ENCODE measurements at places on chromosomes 11 and 22. TPM values are rescaled to one million over a fixed set of nuclear protein-coding genes. Genes with fewer than 3 reads are reported as not detected.

The FAT3 gene
- 2.8 TPM for total RNA-seq

The TEX12 gene
- total RNA-seq = 1.1 TPM

The SCUBE2 gene
- total RNA-seq = 22.9 TPM

The PANX2 gene
- 3.0 TPM for total RNA-seq

The DERL3 gene
- total RNA-seq = not detected

The BARX2 gene
- not detected for total RNA-seq

GRCh38 chr22:42591987-42592386, 22.7 kb downstream of the POLDIP3 start:
- peaks cover 16% of the 10 kb centered on the region for H3K4me1 ChIP-seq
- DNase-seq = no peak
- no peak overlapping the region for H3K4me3 ChIP-seq
- H3K36me3 ChIP-seq = peaks cover 61% of the 10 kb centered on the region

- H3K4me1 ChIP-seq = peaks cover 17% of the 10 kb centered on the region
- no peaks in the 10 kb centered on the region for H3K36me3 ChIP-seq
- no peak overlapping the region for H3K4me3 ChIP-seq
- no peak overlapping the region for H3K27ac ChIP-seq
- no peak for DNase-seq
Measured at GRCh38 chr11:119668676-119669075, 60.3 kb downstream of the NECTIN1 start.

GRCh38 chr11:96763244-96763643, 373.4 kb downstream of the JRKL start:
- H3K27ac ChIP-seq = no peak overlapping the region
- H3K27me3 ChIP-seq = no peaks in the 10 kb centered on the region
- no peak overlapping the region for H3K4me3 ChIP-seq

DNA sequence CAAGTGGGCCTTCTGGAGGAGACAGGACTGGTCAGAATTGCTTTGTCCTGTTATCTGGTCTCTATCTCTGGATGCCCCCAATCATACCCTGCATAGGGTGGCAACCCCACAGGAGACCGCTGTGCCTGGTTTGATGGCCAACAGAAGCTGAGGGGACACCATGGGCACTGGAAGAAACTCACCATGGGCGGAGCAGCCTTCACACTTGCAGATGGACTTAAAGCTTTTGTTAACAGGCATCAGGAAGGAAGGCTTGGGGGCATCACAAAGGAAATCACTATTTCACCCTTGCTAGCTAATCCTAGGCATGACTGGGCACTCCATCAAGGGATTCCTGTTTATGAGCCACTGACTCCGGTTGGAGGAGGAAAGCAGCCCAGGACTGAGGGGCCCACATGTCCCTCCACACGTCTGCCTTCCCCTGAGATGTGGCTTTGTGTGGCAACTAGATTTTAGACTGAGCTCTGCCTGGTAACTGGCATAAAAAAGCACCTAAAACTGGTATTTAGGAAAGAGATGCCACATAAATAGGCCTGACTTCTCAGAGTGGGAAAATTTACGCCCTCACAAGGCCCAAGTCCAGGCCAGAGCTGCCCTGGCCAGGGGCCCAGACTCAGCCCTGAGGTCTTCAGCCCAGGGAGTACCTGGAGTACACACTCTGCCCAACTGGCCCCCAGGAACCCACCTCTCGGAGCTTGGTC, 57.0 kb upstream of the LYVE1 start:
- DNase-seq = peak; percentile 68
- no peaks in the 10 kb centered on the region for H3K27me3 ChIP-seq
- H3K27ac ChIP-seq = peak overlapping the region; percentile 75
- peaks cover 37% of the 10 kb centered on the region for H3K36me3 ChIP-seq

DNA sequence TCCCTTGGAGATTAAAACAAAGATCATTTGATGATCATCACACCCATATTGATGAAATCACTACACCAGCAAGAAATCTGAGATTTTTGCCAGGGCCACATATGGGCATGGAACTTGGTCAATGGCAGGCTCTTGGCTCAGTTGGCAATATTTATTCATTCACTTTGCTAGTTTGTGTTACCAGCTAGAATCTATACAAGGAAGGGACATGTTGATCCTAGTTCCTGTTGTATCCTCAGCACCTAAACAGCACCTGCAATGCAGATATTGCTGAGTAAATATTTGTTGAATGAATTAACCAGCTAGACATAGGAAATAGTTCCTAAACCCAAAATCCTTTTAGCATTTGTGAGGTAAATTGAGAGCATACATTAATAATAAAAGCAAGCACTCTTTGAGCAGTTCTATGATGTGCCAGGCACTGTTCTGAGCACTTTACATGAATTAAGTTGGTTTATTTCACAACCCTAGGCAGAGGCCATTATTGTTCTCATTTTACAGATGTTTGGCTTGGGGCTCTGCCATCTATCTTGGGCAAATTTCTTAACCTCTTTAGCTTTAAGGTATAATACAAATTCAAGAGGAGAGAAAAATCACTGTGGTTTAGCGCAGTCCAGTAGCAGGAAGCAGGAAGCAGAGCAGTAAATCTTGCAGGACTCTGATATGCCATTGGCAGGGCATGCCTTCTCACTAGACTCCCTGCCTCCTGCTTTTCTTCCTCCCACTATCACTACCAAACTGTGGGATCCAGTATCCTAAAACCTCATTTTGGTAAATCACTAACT, 1.6 kb downstream of the TRIM68 start:
- no peak for DNase-seq
- no peaks in the 10 kb centered on the region for H3K4me1 ChIP-seq
- H3K4me3 ChIP-seq = peak overlapping the region; percentile 69
- H3K27ac ChIP-seq = no peak overlapping the region

GRCh38 chr11:117538263-117539135, 210.8 kb downstream of the CEP164 start:
- no peaks in the 10 kb centered on the region for H3K27me3 ChIP-seq
- H3K36me3 ChIP-seq = no peaks in the 10 kb centered on the region
- no peak overlapping the region for H3K4me3 ChIP-seq
- no peaks in the 10 kb centered on the region for H3K4me1 ChIP-seq
- H3K27ac ChIP-seq = peak overlapping the region; percentile 7
- DNase-seq = peak; percentile 76

DNA sequence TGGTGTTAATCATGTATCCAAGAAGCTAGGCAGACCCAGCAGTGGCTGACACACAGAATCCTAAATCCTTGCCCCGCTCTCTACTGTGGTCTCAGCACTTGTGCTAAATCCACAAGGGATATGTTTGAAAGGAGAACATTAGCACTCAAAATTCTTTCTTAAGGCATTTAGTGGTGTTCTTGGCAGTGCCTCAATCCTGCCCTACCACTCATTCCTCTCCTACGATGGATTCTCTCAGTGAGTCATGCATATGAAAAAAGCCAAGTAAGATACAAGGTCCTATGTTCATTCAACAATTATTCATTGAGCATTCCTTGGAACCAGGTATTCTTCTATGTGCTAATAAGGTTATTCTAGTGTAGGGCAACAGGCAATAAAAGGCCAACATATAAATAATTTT, 31.2 kb downstream of the RRP8 start:
- H3K27me3 ChIP-seq = no peaks in the 10 kb centered on the region
- peaks cover 8% of the 10 kb centered on the region for H3K36me3 ChIP-seq
- H3K4me1 ChIP-seq = peaks cover 25% of the 10 kb centered on the region
- no peak for DNase-seq
- H3K27ac ChIP-seq = peak overlapping the region; percentile 60

GRCh38 chr22:19478901-19479354, at the start of gene UFD1:
UFD1 (minus strand) TSS chr22:19479193; CDS start chr22:19479085, 108 bp downstream.
- H3K27me3 ChIP-seq = no peaks in the 10 kb centered on the region
- peak within 1 kb of the TSS; percentile 82 for H3K4me3 ChIP-seq
- DNase-seq = peak; percentile 91
- H3K27ac ChIP-seq = peak within 1 kb of the TSS; percentile 90
- H3K4me1 ChIP-seq = peaks cover 24% of the 10 kb centered on the region

GRCh38 chr11:73944085-73944484, 6.7 kb upstream of the DNAJB13 start:
- DNase-seq = no peak
- no peaks in the 10 kb centered on the region for H3K27me3 ChIP-seq
- no peaks in the 10 kb centered on the region for H3K36me3 ChIP-seq
- H3K27ac ChIP-seq = no peak overlapping the region

- DNase-seq = peak; percentile 91
- peak within 1 kb of the TSS; percentile 90 for H3K27ac ChIP-seq
- H3K4me3 ChIP-seq = peak within 1 kb of the TSS; percentile 78
- no peaks in the 10 kb centered on the region for H3K27me3 ChIP-seq
- H3K36me3 ChIP-seq = peaks cover 20% of the 10 kb centered on the region
- no peaks in the 10 kb centered on the region for H3K4me1 ChIP-seq
Measured at GRCh38 chr11:66438504-66439466, at the start of gene MRPL11. MRPL11 (minus strand) TSS chr11:66438848; CDS start chr11:66438754, 94 bp downstream.

DNA sequence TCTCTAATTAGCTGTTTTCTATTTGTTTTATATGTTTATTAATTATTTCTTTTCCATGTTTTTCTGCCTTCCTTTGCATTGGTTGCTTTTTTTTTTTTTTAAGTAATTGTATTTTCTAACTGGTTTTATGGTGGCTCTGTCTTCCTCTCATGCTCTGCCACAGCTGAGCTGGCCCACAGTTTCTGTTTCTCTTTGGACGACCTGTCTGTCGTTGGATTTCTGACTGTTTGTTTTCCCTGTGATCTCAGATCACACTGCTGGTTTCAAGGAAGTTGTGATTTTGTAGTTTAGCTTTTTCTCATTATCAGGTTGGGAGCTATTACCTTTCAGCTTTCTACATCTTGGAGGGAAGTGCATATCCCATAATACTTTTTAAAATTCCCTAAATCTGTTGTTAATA, 15.9 kb upstream of the OR6M1 start:
- no peak overlapping the region for H3K27ac ChIP-seq
- H3K4me3 ChIP-seq = no peak overlapping the region
- no peaks in the 10 kb centered on the region for H3K36me3 ChIP-seq
- no peaks in the 10 kb centered on the region for H3K4me1 ChIP-seq
- no peak for DNase-seq

DNA sequence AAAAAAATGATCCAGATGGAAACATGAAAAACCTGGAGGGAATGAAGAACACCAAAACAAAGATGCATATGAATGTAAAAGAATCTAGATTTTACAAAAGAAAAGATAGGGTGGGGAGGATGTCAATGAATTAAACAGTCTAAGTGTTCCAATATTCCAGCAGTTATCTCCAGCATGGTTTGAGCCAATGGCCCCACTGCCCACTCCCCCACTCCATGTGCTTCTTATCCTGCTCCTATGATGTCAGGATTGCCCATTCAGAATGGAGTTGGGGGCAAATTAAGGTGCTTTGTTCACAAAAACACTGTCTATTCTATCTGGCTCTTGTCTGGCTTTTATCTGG, 1.2 kb upstream of the OR52K1 start:
- H3K4me3 ChIP-seq = no peak overlapping the region
- H3K27me3 ChIP-seq = no peaks in the 10 kb centered on the region
- H3K4me1 ChIP-seq = no peaks in the 10 kb centered on the region
- no peaks in the 10 kb centered on the region for H3K36me3 ChIP-seq
- H3K27ac ChIP-seq = no peak overlapping the region

All from sigmoid colon (tissue), 7 donors.